ENCODE measurements at places on chromosomes 2 and 18.

DNA sequence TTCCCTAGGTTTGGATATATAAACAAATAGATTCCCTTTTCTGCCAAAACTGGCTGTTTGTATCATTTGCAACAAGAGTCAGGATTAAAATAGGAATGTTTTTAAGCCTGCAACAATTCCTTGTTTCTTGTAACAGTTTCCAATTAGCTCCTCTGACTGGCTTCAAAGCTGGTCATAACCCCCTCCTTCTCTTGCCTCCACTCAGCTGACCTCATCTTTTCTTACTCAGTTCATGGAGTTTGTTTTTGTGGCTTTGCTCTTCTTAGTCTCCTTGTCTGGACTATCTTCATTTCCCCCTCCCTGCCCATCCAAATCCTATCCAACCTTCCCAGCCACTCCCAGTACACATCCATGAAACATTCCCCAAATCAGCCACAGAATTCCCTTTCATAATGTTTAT, 14.3 kb upstream of the RAPH1 start:
- no peak for DNase-seq

- DNase-seq = no peak
Measured at GRCh38 chr2:207975921-207976320, 49.4 kb downstream of the PLEKHM3 start.

- DNase-seq = no peak
Measured at GRCh38 chr18:47771922-47772321, 158.5 kb downstream of the SMAD2 start.

DNA sequence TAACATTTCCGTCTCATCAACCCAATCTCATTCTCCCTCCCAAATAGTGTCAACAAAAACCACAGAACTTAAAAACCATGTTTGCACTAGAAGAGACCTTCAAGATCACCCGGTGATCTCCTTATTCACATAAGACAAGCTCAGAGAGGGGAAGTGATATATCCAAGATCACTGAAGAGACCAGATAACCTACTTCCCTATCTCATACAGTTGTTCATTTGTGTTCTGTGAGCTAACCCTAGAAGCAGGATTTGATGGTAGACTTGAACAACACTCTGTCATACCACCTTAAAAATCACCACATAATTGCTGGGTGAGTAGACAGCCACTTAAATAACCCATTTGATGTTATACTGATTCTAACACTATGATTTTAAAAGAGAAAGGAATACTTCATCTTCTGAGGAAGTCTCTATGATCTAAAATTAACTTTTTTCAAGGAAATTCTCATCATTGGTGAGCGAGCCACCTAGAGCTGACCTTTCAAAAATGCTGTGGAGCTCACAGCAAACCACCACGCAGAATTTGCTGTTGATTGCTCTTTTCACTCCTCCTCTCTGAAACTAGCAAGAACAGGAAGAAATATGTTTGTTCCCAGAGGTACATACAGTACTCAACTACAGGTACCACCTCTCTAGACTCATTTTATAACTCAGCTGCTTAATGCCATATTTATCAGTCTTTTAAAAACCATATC, 15.1 kb downstream of the AAK1 start:
- no peak for DNase-seq

- DNase-seq = no peak
Measured at GRCh38 chr2:10257500-10258147, 45.1 kb upstream of the HPCAL1 start.

DNA sequence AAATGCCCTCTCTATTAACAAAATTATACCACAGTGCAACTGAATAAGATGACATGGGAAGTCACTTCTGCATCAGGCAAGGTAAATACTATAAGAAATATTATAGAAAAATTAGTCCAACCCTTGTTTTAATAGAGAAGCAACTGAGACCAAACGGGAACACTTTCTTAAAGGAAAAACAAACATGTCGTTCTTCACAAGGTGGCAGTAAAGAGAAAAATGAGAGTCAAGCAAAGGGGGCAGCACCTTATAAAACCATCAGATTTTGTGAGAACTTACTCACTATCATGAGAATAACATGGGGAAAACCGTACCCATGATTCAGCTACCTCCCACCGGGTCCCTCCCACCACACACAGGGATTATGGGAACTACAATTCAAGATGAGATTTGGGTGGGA, 481.7 kb upstream of the CRIM1 start:
- no peak for DNase-seq

- no peak for DNase-seq
Measured at GRCh38 chr2:216991563-216991962, 131.7 kb upstream of the TNP1 start.

DNA sequence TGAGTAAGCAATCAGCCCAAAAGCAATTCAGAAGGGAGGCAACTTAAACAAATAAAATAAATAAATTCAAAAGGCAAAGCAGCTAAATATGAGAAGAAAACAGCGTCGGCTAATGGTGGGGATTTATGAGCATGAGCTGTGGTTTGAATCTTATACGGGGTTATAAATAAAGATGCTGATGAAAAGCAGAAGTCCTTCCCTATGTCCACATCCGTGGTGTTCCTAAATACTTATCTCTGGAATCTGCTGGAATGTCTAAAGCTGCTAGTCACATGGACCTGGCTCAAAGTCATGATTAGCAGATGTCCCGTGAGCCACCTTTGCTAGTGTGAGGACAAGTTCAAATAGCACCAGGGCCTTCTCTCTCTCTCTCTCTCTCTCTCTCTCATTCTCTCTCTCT, 33.8 kb downstream of the SMIM21 start:
- no peak for DNase-seq

DNA sequence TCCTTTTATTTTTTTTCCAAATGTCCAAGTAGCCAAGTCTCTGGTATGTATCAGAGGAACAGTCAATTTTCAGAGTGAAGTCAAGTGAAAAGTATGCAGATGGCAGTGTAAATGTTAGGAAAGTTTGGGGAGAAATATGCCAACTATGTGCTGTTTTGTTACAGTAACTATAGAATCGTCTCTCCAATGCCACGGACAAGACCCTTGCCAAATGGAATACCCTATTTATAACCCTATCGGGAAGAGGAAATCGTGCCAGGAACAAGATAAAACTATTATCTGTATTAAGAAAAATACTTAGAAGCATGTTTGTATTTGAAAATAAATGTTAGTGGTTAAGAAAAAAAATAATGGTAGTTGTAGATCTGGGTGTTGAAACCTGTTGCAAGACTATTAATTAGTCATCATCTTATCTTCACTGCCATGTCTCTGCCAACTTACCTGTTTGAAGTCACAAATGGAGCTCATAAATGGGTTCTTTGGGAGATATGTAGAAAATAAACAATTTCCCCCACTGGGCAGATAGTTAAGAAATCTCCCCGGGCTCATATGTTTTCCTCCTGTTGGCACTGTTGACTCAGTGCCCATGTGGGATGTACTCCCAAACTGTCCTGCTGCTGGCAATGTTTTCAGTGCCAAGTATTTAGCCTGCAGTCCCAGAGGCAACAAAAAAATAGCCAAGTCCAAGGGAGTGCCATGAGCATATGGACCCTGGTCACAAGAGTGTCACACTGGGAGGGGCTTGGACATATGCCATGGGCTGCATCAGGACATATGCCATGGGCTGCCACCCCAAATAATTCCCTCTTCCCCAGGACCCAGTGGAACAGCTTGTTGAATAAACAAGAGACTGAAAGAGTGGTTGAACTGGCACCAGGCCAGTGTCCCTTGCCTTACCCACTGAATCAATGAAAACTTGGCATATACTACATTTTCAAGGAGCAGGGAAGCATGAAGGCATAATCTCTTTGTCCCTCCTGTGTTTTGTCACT, 366.9 kb downstream of the OSR1 start:
- DNase-seq = no peak

- no peak for DNase-seq
Measured at GRCh38 chr2:43288417-43289305, 62.3 kb upstream of the ZFP36L2 start.

DNA sequence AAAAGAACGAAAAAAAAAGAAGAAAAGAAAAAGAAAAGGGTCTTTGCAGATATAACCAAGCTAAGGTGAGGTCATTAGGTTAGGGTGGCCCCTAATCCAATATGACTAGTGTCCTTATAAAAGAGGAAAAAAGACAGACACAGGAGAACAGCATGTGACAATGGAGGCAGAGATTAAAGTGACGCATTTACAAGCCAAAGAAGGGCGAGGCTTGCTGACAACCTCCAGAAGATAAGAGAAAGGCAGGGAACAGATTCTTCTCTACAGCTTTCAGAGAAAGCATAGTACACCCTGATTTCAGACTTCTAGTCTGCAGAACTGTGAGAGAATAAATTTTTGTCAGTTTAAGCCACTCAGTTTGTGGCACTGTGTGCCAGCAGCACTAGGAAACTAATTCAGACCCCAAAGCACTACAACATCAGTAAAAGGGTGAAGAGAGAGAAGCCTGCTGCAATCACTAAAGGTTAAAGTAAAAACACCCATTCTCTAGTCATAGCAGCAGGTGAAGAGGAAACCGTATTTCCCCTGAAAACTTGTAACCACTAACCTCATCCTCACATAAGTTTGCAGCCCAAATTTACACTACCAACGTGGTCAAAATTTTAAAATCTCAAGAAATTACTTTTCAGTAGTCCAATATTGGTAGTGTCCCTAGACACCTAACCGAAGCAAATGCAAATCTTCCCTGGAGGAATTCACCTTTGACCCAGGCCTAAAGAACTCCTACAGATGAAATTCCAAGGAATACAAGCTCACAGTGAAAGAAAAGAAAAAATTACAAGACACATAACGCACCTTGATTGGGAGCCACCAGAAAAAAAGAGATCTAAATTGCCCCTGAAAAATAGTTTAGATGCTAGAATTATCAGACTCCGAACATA, 17.5 kb downstream of the REEP1 start:
- no peak for DNase-seq

- no peak for DNase-seq
Measured at GRCh38 chr2:186590350-186590758, 498 bp downstream of the ITGAV start.

- no peak for DNase-seq
Measured at GRCh38 chr18:9079818-9080528, 22.5 kb upstream of the NDUFV2 start.

DNA sequence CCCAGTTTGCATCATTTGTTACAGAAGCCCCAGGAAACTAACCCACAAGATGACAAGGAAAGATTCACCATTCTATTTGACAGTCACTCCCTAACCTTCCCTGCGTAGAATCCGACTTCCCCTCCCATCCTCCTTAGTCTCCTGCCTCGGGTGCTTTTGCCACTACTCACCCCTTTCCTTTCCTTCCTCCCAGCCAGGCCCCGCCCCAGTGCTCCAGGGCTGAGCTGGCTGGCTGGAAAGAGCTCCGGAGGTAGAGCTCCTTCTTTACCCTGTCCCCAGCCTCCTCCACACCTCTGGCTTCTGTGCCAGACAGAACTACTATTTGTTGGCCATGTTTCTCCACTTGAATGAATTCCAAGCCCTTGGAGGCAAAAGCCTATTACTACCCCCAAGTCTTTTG, 317.6 kb upstream of the NCKAP5 start:
- no peak for DNase-seq

GRCh38 chr2:101770726-101771125, 73.2 kb downstream of the MAP4K4 start:
- peak; percentile 14 for DNase-seq

DNA sequence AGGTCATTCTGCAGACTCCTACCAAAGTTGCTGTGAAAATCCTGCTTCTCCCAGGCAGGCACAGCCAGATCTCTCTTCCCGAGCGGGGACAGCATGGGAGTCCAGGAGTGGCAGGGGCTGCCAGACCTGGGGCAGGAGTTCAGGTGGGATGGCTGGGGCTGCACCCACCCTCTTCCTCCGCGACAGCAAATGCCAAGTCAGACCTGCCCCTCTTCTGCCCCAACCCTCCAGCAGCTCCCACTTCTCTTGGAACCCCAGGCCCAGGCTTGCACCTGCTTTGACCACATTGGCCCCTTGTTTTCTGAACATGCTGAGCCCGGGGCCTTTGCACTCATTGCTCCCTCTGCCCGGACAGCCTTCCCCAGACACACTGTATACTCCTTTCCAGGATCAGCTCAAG, 288.2 kb upstream of the HS6ST1 start:
- DNase-seq = no peak

DNA sequence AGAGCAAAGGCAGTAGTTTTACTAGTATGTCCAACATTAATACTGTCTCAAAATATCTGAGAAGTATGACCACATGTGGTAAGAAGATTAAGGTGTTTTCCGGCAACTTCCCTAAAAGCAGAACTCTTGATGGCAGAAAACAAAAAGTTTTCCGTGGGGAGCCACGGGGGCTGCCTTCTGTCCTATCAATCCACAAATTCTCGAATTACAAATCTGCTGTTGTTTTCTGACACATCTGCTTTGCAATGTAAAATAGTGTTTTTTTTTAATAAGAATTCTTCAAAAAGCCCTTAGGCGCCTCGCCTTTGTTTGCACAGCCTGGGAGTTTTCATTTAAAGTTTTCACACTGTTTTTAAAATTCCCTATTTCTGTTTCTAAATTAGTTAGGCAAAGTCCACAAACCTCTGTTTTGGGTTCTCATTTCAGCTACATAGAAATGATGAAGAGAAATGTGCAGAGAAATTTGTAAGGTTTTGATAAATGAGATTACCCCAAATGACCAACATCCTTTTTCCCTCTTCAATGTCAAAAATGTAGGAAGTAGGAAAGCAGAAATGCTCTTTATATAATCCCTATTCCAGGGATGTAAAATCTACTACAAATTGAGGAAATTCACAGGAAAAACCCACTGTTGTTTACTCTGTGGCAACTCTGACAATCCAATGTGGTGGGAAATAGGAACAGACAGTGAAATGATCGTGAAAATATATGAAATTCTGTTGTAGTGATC, 385.8 kb downstream of the ZEB2 start:
- DNase-seq = no peak

DNA sequence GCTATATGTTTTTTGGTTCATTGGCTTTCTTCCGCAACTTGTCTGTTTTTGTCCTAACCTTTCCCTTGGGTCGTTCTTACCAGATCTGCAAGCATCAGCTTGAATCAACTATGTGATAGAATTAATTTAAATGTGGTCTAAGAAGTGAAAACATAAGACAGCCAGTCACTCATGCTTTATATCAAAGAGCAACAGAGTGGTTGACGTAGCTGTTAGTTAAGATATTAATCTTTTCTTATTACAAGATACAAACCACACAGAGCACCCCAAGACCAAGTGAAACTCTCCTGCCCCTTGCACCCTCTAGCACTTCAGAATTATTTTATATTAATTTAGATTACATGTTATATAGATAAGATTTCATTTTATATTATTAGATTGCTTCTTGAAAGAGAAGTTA, 15.2 kb downstream of the IL18RAP start:
- DNase-seq = no peak

- no peak for DNase-seq
Measured at GRCh38 chr2:20196053-20196656, 28.8 kb downstream of the SDC1 start.

- no peak for DNase-seq
Measured at GRCh38 chr2:120817956-120818325, 82.3 kb downstream of the GLI2 start.

DNA sequence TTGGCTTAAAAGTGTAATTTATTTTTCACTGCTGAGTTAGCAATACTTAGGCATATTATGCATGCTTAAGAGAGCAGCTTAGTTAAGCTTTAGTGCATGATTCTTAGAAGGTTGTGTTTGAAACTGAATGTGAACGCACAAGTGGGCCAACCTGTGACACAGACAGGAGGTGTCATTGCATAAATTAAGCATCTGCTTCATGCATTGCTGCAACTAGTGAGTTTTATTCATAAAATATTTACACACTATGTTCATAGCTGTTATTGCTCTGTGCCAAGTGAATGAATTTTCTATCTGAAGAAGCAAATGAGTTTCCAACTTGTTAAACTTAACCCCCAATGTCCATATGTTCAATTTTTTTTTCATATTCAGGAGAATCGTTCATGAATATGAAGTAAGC, 806.4 kb downstream of the GALR1 start:
- no peak for DNase-seq

GRCh38 chr2:20015482-20016083, 3.1 kb upstream of the MATN3 start:
- DNase-seq = peak; percentile 8

- DNase-seq = no peak
Measured at GRCh38 chr2:12857891-12858290, 141.2 kb downstream of the TRIB2 start.
